ENCODE measurements at places on chromosomes 7 and 10.

GRCh38 chr7:136502162-136502561 lies 366.3 kb upstream of the CHRM2 start:
- DNase-seq = no peak

DNA sequence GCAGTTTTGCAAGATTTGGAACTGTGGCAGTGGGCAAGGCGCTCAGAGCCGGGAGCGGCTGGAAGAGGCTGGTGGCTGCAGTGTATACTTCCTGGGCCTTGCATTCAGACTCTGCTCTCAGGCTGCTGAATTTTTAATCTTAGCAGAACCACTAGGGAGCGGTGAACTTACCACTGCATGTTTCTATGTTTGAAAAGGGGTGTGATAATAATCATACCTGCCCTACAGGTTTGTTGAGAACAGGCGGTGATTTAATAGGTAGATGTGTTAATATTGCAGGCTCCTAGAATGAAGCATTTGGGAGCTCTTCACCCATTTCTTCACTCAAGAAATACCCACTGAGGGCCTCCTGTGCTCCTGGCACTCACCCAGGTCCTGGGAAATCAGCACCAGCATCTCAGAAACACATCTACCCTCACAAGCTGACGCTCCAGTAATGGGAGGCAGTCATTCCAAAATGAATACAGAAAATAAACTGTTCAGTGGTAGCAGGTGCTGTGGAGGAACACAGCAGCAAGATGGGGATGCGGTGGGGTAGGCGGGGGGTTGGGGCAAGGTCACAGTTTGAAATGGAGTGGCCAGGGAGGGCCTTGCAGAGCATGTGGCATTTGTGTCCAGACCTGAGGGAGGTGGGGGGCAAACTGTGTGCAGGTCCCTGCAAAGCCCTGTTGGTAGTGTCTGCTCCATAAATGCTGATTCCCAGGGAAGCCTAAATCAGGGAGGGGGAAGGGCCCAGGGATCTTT lies 41.0 kb downstream of the VWA2 start:
- no peak for DNase-seq

- DNase-seq = no peak
Observed at GRCh38 chr10:120586471-120586872, 129.4 kb downstream of the PLPP4 start.

GRCh38 chr10:102585026-102585425 lies 59.3 kb upstream of the TRIM8 start:
- DNase-seq = no peak

GRCh38 chr7:105591522-105591921 lies 10.2 kb upstream of the EFCAB10 start:
- no peak for DNase-seq

DNA sequence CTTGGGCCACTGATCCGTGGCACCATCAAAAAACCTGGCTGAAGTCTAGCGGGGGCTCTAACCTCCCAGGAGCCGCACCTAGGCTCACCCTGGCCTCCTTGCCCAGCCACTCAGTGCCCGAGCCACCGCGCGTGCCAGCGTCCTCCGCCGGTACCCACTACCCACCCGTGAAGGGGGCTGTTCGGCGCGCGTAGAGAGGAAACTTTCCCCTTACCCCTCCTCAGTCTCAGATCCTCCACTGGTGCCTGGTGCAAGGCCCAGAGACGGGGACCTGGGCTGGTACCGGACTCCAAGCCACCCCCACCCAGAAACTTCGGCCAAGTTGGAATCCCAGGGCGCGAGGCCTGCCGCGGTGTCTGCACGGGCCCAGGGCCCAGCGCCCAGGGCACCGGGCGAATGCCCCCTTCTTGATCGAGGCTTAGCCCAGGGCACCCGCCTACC lies 3.5 kb upstream of the EBF3 start:
- no peak for DNase-seq
